ENCODE measurements at places on chromosomes 5 and 9.
A peak's percentile ranks its signal among the peaks of the same experiment; 100 is the strongest.

GRCh38 chr5:66342341-66342880, 198.3 kb downstream of the SREK1 start:
- DNase-seq: no peak

DNA sequence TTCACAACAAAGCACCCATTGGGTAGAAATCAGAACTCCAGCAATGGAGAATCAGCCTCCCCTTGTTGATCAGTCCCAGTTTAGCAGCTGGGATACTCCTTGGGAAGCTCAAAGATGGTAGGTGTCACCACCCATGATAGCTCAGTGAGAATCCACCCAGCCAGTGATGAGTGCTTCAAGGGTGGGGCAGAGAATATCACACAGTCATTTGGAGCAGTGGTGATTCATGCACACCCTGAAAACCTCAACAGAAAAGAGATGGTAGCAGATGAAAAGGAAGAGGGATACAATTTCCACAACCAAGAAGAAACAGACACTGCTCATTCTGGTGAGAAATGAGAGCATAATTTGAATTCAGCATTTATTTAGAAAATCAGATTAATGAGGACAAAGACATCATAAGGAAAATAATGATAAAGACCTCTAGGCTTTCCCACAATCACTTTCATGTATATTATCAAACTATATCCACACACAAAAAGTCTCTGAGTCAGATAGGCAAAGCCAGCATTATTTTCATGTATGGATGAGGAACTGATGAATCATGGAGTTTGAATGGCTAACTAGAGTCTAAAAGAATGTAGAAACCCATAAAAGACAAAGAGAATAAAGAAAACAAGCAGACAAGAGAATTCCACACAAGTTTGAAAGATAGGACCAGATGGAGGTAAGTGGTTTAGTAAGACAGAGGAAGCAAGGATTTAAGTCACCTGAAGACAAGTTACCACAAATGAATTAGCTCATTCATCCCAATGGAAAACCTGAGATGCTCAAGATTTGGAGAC, 82.9 kb downstream of the FEM1C start:
- no peak for DNase-seq

DNA sequence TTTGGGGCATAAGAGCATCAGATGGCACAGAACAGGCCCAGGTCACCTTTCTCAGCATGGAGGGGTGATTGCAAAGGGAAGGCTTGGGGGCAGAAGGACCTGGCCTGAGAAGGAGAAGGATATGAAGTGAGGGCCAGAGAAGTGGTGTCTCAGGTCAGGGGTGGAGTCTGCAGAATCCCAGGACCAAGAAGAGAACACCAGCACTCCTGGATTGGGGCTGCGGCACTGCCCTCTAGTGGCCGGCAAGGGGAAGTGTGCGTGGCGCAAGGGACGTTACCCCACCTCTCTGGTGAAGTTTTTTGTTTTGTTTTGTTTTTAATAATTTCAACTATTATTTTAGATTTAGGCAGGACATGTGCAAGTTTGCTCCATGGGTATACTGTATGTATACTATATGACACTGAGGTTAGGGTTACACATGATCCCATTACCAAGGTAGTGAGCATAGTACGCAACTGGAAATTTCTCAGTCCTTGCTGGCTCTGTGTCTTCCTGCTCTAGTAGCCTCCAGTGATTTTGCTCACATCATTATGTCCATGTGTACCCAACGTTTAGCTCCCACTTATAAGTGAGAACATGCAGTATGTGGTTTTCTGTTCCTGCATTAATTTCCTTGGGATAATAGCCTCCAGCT, 1548.6 kb downstream of the EFNA5 start:
- DNase-seq: no peak

GRCh38 chr9:137679249-137679648, 60.4 kb downstream of the EHMT1 start:
- no peak for DNase-seq

- no peak for DNase-seq
These were observed 1740.9 kb downstream of the EFNA5 start for GRCh38 chr5:105929858-105930257.

DNA sequence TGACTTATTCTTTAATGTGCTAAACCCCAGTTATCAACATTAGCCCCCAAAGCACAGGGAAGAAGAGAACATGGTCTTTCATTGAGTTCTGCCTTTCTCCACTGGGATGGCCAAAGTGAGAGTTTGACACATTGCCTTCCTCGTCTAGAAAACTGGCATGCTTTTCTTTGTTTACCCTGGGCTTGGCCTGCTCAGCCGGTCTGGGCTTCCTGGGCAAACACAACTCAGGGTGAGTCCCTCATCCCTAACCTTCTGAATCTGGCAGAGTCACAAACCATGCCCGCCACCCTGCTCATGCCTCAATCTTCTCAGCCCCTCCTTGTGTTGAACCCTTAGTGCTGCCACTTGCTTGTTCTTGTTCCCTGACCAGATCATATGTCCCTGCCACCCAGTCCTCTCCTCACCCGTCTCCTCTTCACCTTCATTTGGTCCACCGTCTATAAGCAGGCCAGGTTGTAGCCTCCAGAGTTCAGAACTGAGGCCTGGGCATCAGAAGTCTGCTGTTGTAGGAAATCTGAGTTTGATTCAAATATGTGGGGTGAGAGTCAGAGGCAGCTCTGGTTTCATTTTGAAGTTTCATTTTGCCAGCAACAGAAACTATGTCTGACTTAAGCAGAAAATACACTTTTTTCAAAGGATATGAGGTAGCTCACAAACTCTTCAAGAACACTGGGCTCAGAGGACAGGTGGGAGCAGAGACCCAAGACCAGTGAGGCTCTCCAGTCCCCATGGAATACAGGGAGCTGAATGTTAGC, 217.6 kb downstream of the NDUFS4 start:
- DNase-seq: no peak

- DNase-seq: no peak
These were observed 54.4 kb downstream of the DROSHA start for GRCh38 chr5:31477516-31477915.

DNA sequence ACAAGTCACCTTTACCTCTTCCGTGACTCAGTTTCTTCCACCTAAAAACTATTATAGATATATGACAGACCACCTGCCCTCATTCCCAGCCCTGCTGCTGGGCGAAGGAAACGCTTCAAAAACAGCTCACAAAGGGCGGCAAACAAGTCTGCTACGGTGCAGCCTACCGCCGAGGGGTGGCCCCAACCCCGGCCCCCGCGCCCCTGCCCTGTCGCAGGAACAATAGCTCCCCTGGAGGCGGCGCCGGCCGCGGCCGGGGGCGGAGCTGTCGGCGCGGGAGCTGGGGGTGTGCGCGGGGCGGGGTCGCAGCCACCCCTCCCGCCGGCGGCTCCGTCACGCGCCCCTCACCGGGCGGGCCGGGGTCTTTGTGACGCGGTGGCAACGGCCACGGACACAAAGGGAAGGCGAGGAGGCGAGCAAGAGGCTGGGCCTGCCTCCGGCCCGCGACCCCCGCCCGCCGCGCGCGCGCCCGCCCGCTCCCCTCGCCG, at the start of gene TMEFF1:
TMEFF1 (plus strand) TSS at position 362 of the 488 bp plus-strand sequence. CDS start 396 bp downstream, outside the sequence.
- peak; percentile 70 for DNase-seq

- no peak for DNase-seq
These were observed 27.4 kb downstream of the TENT4A start for GRCh38 chr5:6740586-6741150.

- DNase-seq: no peak
These were observed 727 bp upstream of the DNAJA1 start for GRCh38 chr9:33024126-33024965.

DNA sequence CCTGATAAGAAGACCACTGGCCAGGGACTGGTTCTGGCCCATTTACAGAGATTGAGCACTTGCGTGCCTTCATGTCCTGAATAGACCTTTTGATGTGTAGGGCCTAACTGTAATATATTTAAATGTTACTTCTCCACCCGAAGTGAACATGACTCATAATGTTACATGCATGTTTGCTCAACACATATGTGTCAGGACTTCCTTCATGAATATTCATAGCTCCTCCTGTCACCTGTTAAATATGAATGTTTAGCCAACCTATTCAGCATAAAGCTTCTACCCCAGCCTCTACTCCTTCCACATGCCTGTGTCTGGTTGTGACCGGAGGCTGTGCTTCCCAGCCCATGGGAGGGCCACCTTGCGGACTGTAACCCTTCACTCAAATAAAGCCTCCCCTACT, 457.5 kb downstream of the IRX1 start:
- no peak for DNase-seq

DNA sequence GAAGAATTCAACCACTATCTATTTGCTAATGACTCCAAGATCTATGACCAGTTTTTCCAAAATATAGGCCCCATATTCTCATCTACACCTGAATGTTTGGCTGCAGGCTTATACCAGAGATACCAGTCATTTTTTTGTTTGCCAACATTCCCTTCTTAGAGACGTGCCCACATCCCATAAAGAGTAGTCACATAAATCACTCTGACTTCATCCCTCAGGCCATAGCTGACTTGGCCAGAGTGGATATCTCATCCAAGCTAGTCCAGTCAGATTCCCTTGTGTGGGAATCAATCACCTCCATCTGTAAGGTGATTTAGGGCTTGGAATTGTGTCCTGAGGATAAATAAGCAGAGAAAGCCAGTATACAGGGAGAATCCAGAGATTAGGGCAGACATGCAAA, 124.3 kb upstream of the SLC24A2 start:
- DNase-seq: no peak

DNA sequence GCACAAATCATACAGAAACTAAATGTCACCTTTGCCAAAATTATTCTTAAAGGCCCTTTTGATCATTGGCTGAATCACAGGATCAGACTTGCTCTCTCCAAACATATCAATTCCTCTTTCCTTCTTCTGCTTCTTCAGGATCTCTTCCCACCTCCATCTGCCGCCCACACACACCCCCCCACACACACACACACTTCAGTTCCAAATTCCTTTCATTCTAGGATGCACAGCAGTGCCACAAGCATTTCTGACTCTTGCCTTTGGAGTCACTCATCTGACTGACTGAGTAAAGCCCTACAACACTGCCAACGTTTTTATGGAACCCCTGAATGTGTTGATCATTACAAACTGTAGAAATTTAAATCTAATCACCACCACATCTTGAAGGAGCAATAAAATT, 22.9 kb downstream of the DNAH5 start:
- no peak for DNase-seq

- no peak for DNase-seq
These were observed 9.2 kb upstream of the GRHPR start for GRCh38 chr9:37413311-37413710.

- DNase-seq: no peak
These were observed 75.4 kb downstream of the BNC2 start for GRCh38 chr9:16794871-16795639.

DNA sequence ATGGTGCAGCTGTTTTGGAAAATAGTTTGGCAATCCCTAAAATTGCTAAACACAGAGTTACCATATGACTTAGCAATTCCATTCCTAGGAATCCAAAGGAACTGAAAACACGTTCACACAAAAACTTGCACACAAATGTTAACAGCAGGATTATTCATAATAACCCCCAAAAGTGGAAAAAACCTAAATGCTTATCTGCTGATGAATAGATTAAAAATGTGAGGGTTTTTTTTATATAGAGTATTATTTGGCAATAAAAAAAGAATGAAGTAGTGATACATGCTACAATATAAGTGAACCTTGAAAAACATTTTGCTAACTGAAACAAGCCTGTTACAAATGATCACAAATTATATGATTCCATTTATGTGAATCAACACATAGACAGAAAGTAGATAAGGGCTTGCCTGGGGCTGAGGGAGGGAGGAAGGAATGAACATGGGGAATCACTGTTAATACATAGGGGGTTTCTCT, 45.1 kb upstream of the TRIO start:
- DNase-seq: no peak

- DNase-seq: no peak
These were observed 306.7 kb upstream of the ZNF608 start for GRCh38 chr5:125053179-125053578.

DNA sequence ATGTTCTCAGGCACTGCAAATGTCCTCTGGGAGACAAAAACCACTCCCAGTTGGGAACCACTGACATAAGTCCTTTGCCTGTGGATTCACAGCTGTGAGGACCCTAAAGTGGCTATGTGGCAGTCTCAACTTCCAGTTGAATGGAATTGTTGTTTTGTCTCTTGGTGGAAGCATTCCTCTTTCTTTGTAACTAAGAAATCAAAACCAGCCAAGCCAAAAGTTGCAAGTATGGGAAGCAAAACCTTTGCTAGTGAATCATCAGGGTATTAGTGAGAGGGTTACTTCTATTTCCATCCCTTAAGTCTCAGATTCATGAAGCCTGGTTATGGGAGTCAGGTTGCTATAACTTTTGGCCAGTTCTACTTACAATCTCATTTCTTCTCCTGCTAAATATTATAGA, 49.8 kb upstream of the RPS23 start:
- DNase-seq: no peak

DNA sequence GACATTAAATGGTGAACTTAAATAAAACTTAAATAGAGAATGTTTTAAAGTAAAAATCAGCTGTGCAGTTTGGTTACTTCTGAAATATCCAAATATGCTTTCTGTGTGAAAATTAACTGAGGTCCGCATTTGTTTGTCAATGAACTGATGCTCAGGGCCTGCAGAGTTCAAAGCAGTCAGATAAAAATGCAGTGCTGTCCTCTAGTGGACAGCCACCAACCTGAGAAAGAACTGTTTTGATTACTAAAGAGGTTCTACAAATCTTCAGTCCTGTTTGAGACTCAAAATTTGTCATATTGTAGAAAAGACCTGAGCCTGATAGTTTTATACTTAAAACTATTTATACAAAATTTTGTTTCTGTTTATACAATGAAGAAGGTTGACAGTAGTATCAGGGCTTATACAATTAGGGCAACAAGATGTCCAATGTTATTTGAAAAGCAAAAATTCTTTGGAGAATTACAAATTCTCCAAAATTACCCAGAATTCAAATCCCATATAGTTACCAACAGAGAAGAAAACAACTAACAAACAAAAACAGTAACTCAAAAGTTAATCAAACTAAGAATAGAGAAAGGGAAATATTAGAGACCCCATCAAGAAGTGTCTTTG, 232.3 kb upstream of the TBCA start:
- no peak for DNase-seq

DNA sequence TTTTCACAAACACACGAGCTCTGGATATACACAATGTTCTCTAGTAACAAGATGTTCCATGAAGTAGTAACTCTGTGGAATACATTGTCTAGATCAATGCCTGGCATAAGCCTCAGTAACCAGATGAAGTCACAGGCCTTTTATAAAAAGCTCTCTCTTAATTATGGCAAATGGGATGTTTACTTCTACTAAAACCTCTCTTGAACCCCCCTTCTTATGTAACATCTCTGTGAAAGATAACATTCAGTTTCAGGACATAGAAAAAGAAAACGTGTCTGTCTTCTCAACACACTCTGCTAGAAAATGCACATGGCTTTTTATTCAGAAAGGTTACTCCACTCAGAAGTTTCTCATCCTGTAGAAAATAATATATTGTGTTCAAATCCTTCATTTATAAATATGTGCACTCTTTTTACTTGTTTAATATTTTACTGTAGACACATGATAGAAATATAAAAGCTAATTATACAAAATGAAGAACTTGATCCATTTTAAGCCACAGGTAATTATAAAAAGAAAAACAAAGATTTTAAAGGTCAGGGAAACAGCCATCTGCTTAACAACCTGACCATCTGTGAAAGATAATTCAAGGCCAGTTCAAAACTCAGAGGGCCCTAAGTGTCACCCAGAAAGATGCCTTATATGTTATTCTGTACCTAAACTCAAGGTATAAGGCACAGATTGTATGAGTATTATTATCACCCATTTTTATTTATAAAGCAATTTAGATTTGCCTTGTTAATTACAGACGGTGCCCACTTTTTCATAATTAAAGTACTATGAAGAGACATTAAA, 812.0 kb downstream of the CDH18 start:
- DNase-seq: no peak
